Activated T-cell treated with anti-CD3 and anti-CD28 coated beads, Interleukin-2, amount 50 U/mL, for 4 hours (primary cell): ENCODE measurements at places on chromosomes 4 and X.

- DNase-seq: no peak
Observed at GRCh38 chr4:61511716-61512488, 311.8 kb downstream of the ADGRL3 start.

DNA sequence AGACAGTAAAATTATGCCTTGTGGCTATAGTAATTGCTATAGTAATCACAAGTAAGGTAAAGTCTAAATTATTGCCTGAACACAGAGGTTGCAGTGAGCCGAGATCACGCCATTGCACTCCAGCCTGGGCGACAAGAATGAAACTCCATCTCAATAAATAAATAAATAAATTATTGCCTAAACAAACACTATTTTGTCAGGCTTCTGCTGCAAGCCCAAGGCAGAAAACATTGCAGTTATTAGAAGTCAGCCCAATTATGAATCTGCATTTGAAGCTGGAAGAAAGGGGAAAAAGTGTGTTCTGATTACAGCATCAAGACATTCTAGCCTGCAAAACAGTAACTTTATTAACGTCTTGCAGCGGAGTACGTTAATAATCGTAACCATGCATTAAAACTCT lies 17.1 kb downstream of the HSD17B13 start:
- DNase-seq: no peak

DNA sequence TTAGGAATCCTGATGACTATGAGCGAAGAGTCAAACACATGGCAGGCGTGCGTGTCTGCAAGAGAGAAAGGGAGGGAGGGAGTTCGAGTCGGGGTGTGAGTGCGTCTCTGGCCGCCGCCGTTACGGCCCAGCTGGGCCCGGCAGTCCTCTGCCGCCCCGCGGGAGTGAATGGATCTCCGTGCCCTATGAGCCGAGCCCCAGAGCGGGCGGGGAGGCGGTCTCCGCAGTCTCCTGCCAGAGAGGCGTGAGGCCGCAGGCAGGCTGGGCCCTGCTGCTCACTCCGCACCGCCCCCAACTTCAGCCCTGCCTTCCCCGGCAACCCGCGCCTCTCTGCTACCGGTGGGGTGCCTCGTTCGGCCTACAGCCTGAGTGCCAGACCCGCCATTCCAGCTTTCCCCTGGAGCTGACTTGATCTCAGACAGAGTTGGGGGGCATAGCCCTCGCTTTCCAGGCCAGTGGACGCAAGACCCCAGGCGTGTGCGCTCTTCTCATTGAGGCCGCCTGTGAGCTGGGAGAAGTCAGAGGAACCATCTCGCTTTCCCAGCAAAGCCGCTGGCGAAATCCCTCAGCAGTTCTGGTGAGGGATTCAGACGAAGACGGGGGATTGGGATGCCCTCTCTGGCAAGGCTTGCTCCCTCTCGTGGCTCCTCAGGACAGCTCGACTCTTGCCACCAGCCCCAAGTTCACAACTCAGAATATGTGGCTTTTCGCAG lies 1.4 kb downstream of the SLC16A2 start:
- no peak for DNase-seq

- DNase-seq: no peak
Observed at GRCh38 chr4:158236304-158237030, 26.2 kb downstream of the TMEM144 start.

- no peak for DNase-seq
Observed at GRCh38 chr4:159487284-159487747, 384.4 kb downstream of the RAPGEF2 start.
